ENCODE measurements at places on chromosomes 5 and 9.

DNA sequence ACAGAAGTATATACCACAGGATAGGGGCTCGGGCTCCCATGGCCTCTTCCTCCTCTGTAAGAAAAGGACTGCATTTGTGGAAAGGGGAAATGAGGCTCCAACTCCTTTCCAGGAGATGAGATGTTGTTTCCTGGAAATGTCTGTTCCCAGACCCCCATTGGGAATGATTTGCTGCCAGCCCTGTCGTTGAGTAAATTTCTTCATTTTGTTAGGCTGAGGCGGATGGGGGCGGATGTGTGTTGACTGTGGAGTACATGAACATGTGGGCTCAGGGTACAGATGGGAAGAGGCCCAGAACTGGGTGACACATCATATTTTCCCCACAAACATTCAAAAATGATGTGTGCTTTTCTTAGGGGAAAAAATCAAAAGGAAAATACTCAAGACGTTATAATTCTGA lies 28.8 kb upstream of the TNFAIP8 start:
- no peak for DNase-seq

- DNase-seq = no peak
Observed at GRCh38 chr5:132639706-132640130, 18.3 kb upstream of the IL13 start.

DNA sequence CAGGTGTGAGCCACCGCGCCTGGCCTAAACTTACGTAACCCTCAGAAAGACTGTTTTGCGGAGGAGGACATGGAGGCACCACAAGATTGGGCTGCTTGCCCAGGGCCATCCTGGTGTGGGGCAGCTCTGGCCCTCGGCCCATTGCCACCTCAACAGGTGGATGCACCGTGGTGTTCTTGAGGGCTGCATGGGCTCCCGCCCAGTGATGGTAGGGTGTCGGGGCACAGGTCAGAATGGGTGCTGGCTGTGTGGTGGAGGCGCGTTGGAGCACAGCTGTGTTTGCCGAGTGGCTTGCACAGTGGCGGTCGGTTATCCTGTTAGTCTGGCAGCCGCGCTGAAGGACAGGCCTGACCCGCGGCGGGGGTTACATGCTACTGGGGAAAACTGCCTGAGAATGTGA lies 196.9 kb downstream of the CACNA1B start:
- DNase-seq = no peak

GRCh38 chr9:126499005-126499910 lies 114.5 kb upstream of the LMX1B start:
- DNase-seq = no peak

GRCh38 chr5:135052511-135053145 lies 18.6 kb upstream of the PITX1 start:
- DNase-seq = no peak

DNA sequence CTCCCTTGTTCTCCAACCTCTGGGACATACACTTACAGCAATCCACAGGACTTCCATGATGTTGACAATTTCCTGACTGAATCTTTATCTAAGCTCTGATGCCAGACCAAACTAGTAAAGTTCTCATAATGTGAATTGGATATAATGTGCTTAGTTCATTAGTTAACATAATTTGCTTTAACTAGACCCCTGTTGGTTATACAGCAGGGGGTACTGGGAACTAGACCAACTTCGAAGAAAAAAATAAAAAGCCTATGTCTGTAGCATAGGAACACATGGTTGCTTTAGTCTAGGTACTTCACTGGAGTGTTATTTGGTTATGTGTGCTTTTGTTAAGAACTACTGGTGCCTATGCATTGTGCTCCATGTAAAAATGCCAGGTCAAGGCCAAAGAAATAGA lies 173.8 kb downstream of the ADAMTS6 start:
- DNase-seq = no peak

DNA sequence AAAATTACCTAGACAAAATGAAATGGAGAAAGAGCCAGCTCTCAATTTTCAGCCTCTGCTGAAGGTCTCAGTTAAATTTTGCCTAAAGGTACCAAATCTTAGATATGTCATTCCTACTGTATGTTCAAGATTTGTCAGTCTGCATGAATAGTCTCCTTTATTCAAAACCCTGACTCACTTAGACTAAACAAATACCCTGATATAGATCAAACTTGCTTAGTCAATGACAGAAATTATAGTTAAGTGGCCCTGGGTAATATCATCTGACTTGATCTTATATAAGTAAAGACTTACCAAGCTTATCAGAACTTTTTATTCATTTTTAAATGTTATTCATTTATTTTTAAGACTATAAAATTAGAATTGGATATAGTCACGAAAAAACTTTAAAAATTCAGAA lies 12.2 kb downstream of the MEGF9 start:
- DNase-seq = no peak
